Left cardiac atrium (tissue), 4 donors: ENCODE measurements at places on chromosomes 16 and 17. TPM values are rescaled to one million over a fixed set of nuclear protein-coding genes. Genes with fewer than 3 reads are reported as not detected.

- DNase-seq: no peak
Observed at GRCh38 chr16:683396-684070, 601 bp downstream of the JMJD8 start.

- DNase-seq: peak; percentile 82
Observed at GRCh38 chr17:38444151-38444550, 15.9 kb downstream of the ARHGAP23 start.

- no peak for DNase-seq
Observed at GRCh38 chr16:81526199-81526598, 81.6 kb downstream of the CMIP start.

DNA sequence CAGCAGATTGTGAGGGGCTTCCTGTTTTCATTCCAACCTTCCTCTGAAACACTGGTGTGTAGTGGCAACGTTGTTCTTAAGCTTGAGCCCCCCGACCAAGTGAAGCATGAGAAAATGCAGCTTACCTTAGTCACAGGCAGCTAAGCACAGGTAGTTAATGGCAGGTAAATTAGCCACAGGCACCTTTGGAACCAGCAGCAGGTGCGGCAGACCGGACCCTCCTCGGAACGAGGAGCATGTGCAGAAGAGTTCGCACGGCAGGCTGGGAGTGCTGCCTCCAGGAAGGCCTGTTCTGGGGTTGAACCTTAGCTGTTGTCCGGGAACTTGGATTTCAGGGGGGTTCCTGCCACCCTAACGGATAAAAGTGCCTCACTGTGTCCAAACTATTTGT, 7.2 kb upstream of the IRF8 start:
- no peak for DNase-seq

DNA sequence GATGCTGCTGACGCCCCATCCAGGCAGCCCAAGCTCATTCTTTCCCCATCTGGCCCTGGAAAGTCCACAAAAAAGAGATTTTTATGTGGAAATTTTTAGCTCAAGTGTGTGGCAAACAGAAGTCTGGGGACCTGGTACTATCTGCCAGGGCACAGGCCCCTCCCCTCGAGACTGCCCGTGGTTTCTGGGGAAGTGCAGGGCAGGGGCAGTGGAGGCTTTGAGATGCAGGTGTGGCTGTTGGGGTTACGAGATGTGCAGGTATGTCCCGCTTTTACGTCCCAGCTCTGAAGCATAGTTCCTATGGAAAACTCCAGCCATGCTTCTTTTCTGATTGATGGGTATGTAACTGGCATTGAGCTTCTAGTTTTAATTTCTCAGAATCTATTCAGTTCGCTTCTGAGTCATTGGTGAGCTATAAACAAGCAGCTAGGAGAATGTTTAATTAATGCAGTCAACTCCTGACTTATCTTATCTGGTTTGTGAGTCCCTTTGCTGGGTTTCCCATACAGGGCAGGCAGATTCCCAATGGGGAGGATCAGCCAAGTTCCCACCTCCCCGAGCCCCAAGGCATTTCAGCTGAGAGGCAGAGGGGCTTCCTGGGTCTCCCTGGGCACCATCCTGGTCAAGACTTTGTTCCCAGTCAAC, 16.2 kb downstream of the TBX4 start:
- DNase-seq: no peak

DNA sequence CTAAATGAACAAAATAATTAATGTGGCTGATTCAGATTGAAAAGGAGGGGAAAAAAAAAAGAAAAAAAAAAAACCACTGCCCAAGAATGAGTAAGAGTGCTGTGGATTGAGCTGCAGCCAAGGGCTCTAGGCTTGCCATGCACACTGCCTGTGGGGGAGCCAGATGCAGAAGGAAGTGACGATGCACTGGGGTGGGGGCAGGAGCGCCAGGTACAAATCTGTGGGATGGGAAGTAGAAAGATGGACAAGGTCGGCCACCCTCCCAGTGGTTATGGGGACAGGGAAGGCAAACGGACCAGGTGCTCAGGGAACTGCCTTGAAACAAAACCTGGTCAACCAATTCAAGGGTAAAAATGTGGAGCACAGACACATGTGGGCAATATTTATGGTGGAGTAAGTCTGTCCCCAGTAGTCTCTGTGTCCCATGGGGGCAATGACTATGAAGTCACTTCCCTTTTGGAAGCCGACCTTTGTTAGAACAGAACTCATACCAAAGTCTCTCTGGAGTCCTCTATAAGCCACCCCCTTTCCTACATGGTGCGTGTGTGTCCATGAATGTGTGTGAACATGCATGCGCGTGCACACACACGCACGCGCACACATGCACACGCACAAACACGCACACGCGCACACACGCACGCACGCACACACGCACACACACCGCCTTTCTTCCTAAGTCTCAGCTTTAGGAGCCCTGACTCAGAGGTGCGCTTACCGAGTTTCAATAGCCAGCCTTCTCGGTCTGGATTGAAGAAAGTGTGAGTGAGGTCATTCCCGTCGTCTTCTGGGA, 84.3 kb downstream of the CYTH1 start:
- no peak for DNase-seq

DNASE1 gene
- total RNA-seq: 3.0 TPM

- DNase-seq: no peak
Observed at GRCh38 chr16:85329059-85329812, 217.0 kb upstream of the CIBAR2 start.

GRCh38 chr17:15307710-15308111, 33.7 kb downstream of the TEKT3 start:
- no peak for DNase-seq

DNA sequence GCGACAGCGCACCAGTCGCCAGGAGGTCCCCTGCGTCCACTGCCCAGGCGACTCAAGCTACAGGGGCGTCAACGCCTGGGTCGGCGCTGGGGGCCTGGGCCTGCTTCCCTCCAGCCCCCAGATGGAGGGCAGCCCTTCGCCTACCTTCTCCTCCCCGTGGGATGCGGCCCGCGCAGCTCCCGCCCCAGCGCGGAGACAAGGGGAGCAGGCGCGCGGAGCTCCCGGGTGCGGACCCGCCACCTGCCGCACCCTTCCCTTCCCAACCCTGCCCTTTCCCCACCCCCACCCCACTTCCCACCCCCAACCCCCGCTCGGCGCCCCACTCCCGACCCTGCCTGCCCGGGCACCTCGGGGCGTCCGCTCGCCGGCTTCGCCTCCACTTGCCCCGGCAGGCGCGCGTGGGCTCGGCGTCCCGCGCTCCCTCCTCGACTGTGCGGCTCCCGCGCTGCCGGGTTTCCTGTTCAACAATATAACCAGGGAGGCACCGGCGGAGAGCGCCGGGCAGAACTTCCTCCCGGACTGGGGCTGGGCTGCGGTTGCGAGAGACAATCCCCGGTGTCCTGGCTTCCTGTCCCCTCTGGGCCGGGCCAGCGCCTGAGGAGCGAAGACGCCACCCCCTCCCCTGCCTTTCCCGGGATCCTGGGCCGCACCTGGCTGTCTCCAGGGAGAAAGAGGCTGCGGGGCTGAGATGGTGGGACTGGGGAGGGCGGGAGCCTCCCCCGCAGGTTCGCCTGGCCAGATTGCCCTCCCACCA, at the start of gene ARHGAP27:
ARHGAP27 (minus strand) TSS at position 466 of the 754 bp plus-strand sequence. CDS start 2,591 bp downstream, outside the sequence.
- DNase-seq: peak; percentile 78

GRCh38 chr16:86800894-86801293, 222.5 kb downstream of the FOXL1 start:
- DNase-seq: no peak

DNA sequence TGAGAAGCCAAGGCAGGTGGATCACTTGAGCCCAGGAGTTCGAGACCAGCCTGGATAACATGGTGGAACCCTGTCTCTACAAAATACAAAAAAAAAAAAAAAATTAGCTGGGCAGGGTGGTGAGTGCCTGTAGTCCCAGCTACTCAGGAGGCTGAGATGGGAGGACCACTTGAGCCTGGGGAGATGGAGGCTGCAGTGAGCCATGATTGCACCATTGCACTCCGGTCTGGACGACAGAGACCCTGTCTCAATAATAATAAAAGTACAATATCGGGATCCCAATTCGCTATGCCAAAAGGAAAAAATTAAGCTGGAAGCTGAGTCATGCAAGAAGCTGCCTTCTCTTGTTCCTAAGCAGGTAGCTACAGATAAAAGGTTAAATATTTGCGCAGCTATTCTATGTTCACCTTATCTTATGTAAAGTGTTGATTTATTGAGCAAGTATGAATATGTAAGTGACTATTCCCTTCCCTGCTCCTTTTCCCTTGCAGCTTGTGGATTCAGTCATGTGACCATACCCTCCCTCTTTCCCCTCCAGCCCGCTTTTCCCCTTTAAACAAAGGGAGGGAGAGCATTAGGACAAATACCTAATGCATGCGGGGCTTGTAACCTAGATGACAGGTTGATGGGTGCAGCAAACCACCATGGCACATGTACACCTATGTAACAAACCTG, 112.0 kb downstream of the LITAF start:
- DNase-seq: no peak

- DNase-seq: no peak
Observed at GRCh38 chr17:4616476-4616875, 25.0 kb downstream of the ALOX15 start.

- no peak for DNase-seq
Observed at GRCh38 chr16:51839727-51840462, 688.8 kb upstream of the SALL1 start.

DNA sequence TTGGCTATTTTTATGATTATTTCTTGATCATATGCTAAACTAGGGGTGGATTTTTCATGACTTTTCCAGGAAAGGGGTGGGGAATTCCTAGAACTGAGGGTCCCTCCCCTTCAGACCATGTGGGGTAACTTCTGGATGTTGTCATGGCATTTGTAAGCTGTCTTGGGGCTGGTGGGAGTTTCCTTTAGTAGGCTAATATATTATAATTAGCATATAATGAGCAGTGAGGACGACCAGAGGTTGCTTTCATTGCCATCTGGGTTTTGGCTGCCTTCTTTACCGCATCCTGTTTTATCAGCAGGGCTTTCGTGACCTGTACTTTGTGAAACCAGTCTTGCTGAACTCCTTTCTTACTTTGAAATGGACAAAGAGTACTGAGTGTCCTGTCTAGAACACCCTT, 40.4 kb upstream of the ABCA5 start:
- DNase-seq: no peak

FBXW10B gene
- total RNA-seq: 0.16 TPM
